ENCODE measurements at places on chromosomes 7 and 10.

DNA sequence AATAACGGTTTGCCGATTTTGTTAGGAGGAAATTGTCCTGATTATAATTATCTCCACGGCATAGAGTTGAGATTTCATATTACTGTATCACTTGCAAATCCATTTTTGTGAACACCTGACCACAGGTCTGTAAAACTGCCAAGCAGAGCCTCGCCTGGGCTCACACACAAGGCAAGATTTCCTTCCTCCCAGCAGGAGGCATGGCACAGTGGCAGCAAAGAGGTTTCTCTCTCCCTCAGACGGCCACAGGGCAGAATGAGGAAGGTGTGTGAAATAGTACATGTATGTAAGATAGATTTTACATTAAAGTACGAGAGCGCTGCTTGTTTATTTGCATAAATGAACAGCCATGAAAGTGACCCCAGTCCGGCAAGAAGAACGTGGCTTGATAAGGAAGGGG is 130.1 kb downstream of the CELF2 start:
- no peak for DNase-seq

- DNase-seq, result no peak
Measured at GRCh38 chr7:115635376-115635775, 395.2 kb downstream of the TFEC start.

DNA sequence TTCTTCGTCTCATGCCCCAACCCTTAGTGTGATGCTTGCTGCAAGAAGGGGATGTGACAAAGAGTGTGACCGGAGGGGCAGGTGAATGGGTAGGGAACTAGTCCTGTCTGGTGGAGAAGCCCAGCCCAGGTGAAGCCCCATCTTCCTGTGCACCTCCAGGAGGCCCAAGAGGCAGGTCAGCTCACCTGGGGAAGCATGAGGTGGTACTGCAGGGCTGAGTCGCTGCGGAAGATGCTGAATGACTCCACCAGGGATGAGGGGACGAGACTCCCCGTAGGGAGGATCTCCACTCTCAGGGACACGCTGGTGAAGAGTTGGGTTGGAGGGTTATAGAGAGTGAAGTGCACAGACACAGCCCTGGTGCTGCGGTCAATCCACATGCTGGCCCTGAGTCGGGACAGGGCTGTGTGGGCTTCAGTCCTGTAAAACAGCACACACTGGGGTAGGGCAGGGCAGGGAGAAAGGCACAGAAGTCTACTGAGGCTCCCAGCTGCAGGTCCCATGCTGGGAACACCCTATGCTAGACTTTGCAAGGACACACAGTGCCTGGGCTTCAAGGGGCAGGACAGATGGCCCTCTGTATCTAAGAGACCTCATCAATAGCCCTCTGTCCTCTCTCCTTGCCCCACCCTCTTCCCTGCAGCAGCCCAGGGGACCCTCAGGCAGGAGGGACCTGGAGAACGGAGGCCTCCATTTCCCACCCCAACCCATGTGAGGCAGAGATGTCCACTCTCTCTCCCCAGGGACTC is 136.5 kb downstream of the PKD1L1 start:
- no peak for DNase-seq

DNA sequence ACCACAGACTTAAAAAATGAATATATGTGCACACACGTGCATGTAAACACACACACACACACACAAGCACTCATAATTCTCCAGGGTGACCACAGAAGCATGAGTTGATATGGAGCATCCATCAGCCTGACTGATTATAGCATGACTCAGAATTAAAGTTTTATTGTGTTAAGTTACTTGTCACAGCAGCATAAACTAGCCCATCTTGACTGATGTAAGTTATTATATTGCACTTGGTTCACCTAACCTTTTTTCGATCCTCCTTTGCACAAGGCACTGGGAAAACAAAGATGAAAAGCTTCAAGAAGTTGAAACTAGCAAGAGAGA is 18.8 kb upstream of the SLC35G1 start:
- DNase-seq, result no peak

GRCh38 chr10:34773636-34774630 is 41.2 kb downstream of the PARD3 start:
- DNase-seq, result no peak

DNA sequence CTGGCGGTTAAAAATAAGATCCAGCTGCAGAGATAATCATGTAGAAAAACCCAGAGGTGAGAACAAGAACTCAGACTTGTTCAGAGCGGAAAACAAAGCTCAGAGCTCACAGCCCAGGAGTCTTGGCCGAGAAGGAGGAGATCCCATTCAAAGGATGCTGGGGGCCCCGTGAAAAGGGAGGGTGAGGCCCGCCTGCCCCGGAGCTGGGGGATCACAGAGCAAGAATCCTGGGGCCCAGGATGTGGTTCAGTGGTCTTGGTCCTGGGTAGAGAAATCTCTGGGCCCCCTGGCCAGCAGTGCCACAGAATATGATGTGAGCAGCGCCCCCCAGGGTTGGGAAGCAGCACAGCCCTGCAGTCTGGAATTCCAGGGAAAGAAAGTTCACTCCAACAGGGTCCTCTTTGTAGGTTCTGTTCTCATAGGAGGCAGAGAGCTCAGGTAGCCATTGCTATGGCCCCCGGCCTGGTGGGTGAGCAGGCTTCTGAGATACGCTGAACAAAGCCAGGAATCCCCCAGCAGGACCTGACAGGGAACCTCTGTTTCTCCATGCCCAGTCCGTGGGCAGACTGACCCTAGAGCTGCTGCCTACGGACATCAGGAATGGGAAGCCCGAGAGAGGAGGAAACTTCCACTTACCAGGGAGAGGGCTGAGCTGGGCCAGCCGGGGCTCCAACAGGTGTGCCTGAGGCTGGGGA is 77.7 kb upstream of the GNA12 start:
- DNase-seq, result no peak

GRCh38 chr10:20608503-20608902 is 288.6 kb downstream of the NEBL start:
- DNase-seq, result no peak

DNA sequence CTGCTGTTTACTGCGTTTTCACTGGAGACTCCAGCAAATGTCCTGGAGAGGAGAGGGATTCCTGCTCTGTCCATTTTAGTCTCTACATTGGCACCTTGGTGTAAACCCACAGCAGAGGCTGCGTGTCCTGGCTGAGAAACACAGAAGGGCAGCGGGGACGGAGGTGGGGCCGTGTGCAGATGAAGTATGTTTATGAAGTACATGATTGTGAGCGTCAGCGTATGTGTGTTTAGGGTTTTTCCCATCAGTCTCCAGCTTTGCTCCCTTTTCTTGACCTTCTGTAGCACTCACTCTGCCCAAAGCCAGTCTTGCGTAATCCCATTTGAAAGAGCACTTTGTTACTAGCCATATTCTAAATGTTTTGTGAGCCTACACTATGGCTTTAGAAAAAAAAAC is 750.7 kb upstream of the SORCS1 start:
- DNase-seq, result no peak

DNA sequence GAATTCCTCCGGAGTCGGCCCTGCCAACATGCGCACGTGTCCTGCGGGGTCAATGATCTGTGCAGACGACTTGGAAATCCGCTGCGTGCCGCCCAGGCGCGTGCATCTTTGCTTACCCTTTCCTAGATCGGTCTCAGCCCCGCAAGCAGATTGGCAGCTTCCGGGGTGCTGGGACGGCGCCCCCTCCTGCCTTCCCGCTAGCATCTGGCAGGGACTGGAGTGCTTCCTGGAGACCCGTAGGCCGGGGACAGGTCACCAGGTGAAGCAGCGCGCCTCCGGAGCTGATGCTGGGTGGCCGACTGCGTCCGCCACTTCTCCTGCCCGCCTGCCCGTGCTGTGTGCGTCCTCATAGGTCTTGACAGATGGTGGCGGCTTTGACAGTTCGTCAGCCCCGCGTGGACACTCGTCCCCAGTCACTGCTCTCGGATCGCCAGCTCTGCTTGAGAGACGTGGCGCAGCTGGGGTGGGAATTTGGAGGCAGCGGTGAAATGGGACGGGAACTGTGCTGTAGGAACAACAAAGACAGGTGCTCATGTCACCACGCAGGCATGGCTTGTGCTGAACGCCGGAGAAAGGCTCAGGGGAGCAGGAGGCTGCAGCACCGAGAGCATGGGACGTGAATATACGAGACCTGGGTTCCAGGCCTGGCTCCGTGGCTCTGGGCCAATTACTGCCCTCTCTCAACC is 21.9 kb upstream of the KCNK18 start:
- no peak for DNase-seq

DNA sequence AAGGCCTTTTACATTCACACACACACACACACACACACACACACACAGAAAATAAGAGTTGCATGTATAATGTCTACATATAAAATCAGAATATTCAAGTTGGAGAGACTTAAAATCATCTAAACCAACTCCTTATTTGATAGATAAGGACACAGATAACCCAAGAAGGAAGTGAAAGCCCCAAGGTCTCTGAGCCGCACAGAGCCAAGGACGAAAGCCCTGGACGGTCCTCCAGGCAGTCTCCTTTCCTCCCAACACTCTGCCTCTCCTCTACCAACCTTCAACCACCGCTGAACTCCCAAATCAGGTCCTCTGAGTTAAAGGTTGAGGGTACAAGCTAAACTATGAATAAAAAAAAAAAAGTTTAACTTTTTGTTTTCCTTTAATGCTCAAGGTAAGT is 28.2 kb downstream of the UBE2H start:
- no peak for DNase-seq

GRCh38 chr10:13201132-13201531 is 33.0 kb downstream of the UCMA start:
- DNase-seq, result no peak

DNA sequence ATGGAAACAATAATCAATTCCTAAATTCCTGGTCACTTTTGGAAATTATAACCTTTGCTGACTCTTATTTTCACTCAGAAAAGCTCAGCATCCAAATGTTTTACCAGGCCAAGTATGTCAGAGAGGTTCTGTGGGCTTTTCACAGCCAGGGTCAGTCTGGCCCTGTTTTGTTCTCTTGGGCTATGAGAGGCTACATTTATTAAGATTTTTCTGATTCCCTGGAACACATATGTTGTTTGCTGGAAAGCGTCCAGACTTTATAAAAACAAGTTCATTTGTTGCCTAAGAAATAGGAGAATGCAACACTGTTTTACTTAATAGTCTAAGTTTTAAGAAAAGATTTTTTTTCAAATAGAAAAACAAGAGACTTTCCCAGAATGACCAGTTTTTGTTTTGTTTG is 238.4 kb upstream of the PLXDC2 start:
- no peak for DNase-seq

GRCh38 chr7:52088008-52088901 is 771.6 kb upstream of the COBL start:
- DNase-seq, result no peak

- DNase-seq, result no peak
Measured at GRCh38 chr10:80596391-80597257, 58.9 kb downstream of the SH2D4B start.
